Stimulated activated CD8-positive, alpha-beta memory T cell treated with anti-CD3 and anti-CD28 coated beads, Interleukin-2, amount 100 ng/mL, for 1 hour (primary cell): ENCODE measurements at places on chromosomes 5 and 9.

- DNase-seq, result no peak
Measured at GRCh38 chr5:74798977-74799911, 32.2 kb downstream of the NSA2 start.

DNA sequence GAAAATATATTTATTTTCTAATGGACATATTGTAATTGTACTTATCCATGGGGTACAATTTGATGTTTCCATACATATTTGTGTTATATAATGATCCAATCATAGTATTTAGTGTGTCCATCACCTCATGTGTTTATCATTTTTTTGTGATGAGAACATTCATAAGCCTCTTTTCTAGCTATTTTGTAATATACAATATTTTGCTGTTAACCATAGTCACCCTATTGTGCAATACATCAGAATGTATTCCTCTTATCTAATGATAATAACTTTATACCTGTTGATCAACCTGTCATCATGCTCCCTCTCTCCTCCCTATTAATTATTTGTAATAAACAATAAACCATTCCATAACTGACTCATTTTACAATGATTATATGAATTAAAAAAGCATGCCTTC lies 93.2 kb downstream of the ISL1 start:
- DNase-seq, result no peak

DNA sequence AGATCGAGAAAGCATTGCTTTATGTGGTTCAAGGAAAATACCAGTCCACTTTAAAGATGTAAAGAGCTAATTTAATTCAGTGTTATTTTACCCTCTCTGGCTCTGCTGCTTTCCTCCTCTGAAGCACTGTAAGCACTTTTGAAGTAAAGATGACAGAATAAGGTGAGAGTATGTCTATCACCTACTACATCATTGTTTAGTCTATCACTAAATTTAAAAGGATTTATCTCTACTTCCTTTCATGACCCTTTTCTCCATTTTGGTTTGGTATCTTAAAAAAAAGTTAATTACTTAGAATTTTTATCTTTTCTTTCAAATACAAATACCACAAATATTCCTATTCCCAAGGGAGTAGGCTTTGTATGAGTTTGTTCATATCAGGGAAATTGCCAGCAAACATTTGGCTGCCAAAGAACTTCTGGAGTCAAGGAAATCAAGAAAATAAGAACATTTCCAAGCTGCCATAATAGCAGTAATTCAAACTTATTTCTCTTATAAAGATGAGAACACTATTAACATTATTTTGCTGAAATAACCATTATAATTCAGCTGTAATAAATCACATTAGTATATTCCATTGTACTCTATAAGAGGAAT lies 77.8 kb downstream of the SLC38A9 start:
- no peak for DNase-seq

GRCh38 chr5:157366741-157367674 lies 93.0 kb upstream of the NIPAL4 start:
- no peak for DNase-seq

- DNase-seq, result no peak
Measured at GRCh38 chr9:122287214-122287720, 22.6 kb downstream of the MRRF start.

- DNase-seq, result no peak
Measured at GRCh38 chr5:180350296-180350695, 2.8 kb downstream of the GFPT2 start.

DNA sequence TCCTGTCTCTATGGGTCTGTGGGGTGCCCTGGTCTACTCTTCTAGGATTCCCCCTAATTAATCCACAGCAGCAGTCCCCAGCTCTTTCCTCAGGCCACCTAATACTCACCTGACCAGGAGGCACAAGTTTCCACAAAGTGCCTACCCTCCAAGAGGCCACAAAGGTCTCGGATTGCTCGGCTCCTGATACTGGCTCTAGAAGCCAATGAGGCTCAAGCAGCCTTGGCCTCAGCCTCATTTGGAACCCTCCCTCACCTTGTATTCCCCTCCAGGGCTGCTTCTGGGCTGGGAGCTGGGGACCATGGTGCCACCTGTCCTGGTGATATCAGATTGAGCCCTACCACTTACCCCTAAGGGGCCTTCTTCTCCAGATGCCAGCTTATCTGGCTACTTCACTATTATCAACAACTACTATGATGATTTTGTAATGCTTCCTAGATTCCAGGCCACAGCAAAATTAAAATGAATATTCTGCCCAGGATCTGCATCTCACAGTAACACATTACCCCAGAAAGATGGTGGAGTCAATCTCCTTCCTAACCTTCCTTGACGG lies 103.7 kb upstream of the SPOCK1 start:
- no peak for DNase-seq

GRCh38 chr5:158389786-158390185 lies 530.8 kb upstream of the CLINT1 start:
- no peak for DNase-seq
